ENCODE measurements at places on chromosomes 5 and 9.

DNA sequence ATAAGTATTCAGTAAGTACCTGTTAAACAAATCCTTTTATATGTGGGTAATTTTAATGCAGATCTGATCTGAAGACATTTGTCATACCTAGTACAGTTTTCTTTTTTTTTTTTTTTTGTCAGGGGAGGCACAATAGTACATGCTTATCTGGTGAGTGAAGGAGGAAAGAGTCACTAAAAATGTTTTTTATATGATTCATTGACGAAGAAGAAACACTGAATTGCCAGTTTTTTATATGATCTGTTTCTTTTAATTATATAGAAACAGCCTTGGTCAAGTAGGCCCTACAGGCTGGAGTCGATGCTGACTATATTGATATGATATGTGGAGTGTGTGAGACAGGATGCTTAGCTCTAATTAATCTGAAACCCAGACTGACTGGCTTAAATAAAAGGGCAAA is 315.2 kb downstream of the PSAT1 start:
- no peak for DNase-seq

DNA sequence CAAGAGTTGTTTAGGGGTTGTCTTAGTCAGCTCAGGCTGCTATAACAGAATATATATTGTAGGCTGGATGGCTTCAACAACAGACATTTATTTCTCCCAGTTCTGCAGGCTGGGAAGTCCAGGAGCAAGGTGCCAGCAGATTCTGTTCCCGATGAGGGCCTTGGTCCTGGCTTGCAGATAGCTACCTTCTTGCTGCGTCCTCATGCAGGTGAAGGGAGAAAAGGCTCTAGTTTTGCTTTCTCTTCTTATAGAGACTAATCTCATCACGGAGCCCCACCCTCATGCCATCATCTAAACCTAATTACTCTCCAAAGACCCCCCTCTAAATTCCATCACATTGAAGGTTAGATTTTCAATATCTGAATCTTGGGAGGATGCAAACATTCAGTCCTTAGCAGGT is 246.0 kb upstream of the ANKRD55 start:
- DNase-seq, result no peak

DNA sequence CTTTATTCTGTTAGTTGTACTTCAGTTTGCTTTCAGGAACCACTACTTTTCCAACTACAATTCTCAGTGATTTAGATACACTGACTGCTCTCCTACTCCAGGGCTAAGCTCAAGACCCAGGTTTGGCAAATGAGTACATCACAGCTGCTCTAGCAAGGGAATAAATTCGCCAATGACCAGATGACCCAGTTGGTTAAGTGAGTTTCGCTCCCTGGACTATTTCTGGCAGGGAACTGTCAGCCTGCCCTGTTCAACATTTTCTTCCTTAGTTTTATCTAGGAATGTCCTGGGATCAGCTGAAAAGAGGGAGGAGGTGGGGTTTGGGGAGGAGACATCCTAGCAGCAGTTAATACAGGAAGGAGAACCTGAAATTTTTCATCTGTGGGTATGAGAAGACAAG is 6.4 kb upstream of the STARD4 start:
- no peak for DNase-seq

GRCh38 chr5:84290161-84290560 is 94.5 kb downstream of the EDIL3 start:
- DNase-seq, result no peak

- no peak for DNase-seq
Measured at GRCh38 chr5:140251527-140251973, 51.4 kb downstream of the PFDN1 start.

DNA sequence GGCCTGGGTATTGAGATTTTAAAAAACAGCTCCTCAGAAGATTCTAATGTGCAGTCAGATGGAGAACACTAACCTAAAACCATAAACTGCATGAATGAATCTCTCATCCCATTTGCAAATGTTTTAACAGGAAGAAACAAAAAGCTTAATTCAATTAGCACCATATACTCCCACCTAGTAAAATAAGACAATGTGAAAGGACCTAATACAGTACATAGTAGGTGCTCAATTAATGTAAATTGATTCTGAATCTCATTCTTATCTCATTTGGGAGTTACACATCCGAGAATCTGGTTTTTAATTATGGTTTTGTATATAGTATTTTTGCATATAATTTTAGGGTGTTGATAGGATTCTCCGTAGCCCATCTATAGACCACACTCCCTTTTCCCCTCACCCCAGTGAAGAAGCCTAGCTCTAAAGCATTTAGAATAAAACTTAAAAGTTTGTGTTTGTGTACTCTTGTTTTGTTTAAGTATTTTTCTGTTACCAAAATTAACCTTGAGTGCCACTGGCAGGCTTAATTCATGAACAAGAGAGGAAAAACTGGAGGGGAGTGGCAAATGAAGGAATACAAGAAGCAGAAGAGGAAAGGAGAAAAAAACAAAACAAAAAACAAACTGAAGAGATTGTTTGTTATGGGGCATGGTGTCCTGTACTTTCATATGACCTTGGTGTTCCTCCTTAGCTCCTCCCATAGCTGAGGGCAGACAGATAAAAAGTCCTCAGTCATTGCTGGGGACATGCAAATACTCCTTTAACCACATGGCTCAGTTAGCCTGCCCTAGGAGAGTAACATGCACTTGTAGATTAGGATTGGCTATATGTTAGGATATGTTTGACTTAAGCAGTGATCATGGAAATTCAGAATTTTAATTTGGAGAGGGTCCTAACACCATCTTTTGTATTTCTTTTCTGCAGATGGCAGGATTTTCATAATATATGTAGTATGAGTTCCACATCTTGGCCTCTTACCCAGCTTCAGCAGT is 1.2 kb downstream of the RNF14 start:
- DNase-seq, result no peak

- no peak for DNase-seq
Measured at GRCh38 chr5:153813901-153814300, 224.8 kb downstream of the FAM114A2 start.

DNA sequence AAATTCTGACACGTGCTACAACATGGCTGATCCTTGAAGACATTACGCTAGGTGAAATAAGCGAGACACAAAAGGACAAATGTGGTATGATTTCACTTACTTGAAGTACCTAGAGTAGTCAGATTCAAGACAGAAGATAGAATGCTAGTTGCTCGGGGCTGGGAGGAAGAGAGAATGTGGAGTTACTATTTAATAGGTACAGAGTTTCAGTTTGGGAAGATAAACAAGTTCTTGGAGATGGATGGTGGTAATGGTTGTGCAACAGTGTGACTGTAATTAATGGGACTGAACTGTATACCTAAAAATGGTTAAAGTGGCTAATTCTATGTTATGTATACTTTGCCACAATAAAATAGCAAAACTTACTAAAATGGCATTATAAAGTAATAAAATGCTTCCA is 34.4 kb downstream of the PAM start:
- no peak for DNase-seq

DNA sequence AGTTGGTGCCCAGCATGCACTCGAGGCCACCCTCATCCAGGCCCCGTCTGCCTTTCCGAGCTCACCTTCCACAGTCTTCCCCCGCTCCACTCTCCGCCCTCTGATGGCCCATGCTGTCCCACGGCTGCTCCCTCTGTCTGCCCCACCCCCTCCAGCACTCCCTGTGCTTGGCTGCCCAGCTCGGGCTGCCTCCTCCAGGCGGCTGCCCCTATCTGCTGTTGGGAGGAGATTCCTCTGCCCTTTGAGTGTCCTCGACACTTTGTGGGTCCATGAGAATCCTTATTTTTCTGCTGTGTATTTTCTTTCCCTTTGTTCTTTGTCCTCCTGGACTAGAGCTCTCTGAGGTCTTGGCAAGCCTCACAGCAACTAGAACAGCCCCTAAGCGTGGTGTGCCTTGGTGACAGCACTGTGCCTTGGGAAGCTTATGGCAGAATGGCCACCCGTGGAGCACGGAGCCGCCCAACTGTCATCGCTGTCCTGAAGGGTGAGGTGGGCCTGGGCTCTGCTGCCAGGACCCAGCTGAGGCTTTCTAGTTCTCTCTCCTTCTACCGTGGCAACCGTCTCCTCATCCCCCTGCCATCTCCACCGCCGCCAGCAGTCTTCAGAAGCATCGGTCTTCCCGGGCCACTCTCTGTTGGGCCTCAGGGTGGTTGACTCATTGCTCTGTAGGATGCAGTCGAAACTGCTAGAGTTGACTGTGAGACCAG is 5.2 kb downstream of the NTMT1 start:
- no peak for DNase-seq

DNA sequence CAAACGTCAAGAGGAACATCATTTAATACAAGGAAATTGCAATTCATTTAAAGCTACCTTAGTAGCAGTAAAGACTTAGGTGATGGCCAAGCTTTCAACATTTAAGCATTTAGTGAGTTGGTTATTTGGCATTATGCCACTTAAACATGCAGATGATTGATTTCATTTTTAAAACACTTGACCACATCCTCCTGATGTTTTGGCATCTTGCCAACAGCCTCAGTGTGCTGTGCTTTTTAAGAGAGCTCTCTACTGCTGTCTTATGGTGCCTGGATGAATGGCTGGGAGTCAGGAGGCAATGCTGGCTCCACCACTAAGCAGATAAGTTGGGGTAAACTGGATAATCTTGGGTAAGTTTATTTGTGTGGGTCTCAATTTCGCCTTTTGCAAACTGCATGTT is 364.5 kb downstream of the MAN2A1 start:
- peak; percentile 24 for DNase-seq

- no peak for DNase-seq
Measured at GRCh38 chr9:126591083-126591482, 22.6 kb upstream of the LMX1B start.

- DNase-seq, result no peak
Measured at GRCh38 chr5:74161170-74161569, 479.4 kb downstream of the ENC1 start.

DNA sequence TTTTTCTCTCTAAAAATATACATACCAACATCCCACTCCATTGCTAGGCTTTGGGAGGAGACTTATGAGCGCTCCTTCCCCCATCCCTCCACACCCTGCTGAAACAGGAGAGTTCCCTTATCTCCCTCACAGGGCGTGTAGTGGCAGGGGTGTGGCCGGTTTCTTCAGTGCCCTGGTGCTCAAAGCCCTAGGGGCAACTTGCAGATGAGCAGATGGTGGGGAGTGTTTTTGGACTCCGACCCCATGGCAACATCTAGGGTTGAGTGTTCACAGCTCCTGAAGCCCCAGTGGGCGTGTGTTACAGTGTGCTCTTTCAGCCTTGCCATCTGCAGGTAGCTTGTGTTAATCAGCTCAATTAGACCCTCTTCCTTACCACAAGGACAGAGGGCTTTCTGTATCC is 409.5 kb downstream of the MAT2B start:
- DNase-seq, result peak; percentile 90

DNA sequence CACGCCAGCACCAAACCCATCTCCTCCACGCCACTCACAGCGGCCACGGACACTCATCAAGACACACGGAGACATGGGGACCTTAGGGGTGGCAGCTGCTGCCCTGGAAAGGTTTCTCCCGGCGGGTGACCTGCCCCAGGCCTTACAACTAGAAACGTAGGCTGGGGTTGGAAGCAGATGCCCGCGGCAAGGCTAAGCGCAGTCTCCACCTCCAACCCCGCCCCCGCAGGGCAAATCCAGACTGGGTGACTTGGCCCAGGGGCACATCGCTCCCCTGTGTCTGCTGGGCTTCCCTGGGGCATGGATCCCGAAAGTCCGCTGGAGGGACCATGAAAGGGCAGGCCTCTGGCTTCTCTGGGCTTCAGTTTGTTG is 12.0 kb upstream of the ASS1 start:
- DNase-seq, result no peak

- DNase-seq, result peak; percentile 34
Measured at GRCh38 chr5:14447958-14448911, 133.4 kb upstream of the OTULINL start.

- no peak for DNase-seq
Measured at GRCh38 chr5:95909738-95910137, 51.9 kb downstream of the ELL2 start.

- no peak for DNase-seq
Measured at GRCh38 chr9:134922066-134922931, 4.6 kb upstream of the FCN1 start.

DNA sequence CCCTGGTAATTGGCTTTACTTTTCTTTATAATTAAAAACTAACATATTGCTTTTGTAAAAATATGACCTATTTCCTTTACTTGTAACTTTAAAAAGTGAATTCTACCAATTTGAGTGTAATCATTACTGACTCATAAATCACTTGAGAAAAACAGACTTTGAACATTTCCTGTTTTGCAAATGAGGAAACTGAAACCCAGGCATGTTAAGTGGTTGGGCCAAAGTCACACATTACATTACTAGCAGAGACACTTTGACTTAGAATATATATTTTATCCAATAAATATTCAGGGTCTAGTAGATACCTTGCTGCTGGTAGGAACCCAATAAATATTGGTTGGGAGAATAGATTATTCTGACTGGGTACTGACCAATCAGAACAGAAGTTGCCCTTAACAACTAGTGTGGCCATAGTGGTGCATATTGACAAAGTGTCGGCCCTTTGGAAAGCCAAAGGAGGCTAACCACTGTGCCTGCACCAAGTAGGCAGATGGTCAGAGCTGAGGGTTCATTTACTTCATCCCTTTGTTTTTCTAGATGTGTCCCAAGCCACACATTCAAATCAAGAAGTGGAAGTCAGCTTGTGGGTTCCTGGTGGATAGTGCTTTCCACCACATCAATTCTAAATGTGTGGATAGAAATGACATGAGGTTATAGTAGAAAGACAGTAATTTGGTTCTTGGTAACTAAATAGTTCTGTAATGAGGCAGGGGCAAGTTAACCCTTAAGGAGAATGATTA is 365.1 kb upstream of the RIOK2 start:
- DNase-seq, result no peak

- no peak for DNase-seq
Measured at GRCh38 chr5:131607903-131608540, 27.0 kb downstream of the RAPGEF6 start.

GRCh38 chr5:38447056-38447455 is 109.4 kb downstream of the LIFR start:
- no peak for DNase-seq
